ENCODE measurements at places on chromosomes 11 and 22. TPM values are rescaled to one million over a fixed set of nuclear protein-coding genes. Genes with fewer than 3 reads are reported as not detected.

Gene POTEH
- not detected for polyA plus RNA-seq

- DNase-seq: no peak
These were observed 66.9 kb downstream of the TNRC6B start for GRCh38 chr22:40244586-40244985.

- DNase-seq: no peak
These were observed 40.3 kb upstream of the OR5D13 start for GRCh38 chr11:55732936-55733335.

Gene VWA5A
- 16.6 TPM for polyA plus RNA-seq

- no peak for DNase-seq
These were observed 61.6 kb downstream of the LRP5 start for GRCh38 chr11:68373815-68374501.

DNA sequence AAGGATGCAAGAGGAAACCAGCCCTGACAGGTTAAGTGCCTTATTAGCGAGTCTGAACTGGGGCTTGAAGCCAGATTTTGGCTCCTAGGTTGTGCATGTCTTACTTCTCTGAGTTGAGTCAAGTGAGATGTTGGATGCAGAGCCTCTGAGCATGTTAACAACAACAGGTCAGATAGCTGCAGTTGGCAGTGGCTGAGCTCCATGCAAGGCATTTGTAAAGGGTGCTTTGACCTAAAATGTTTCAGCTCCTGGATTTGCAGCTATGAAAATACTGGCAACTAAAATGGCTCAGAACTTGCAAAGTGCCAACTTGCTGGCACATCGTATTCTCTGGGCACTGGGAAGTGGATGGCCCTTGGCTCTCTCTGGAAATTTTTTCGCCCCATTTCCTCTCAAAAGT lies 16.4 kb upstream of the CSRP3 start:
- DNase-seq: no peak

GRCh38 chr11:69848201-69848600 lies 29.0 kb upstream of the FGF3 start:
- no peak for DNase-seq

GRCh38 chr22:46108564-46109473 lies 41.5 kb upstream of the PPARA start:
- no peak for DNase-seq

DNA sequence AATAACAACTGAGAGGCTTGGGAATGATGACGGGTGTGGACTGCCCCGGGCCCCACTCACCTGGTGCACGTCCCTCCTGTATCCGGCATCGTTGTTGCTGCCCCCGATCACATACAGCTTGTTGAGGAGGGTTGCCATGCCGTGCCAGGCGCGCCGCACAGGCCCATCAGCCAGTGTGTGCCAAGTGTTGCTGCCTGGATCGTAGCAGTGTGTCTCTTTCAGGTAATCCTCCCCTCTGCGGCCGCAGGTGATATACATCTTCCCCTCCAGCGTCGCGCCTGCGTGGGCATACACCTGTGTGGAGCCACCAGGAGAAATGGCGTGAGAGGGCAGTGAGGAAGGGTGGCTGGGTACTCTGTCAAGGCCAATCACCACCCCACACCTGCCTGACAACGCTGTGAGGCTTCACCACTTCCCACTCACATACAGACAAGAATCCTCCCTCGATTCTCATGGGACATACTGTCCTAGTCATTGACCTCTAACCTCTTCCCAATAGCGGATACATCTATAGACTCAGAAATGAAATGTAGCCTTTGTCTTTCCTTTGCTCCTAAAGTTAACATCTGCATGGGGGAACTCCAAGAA lies 8.9 kb upstream of the SCARF2 start:
- no peak for DNase-seq

DNA sequence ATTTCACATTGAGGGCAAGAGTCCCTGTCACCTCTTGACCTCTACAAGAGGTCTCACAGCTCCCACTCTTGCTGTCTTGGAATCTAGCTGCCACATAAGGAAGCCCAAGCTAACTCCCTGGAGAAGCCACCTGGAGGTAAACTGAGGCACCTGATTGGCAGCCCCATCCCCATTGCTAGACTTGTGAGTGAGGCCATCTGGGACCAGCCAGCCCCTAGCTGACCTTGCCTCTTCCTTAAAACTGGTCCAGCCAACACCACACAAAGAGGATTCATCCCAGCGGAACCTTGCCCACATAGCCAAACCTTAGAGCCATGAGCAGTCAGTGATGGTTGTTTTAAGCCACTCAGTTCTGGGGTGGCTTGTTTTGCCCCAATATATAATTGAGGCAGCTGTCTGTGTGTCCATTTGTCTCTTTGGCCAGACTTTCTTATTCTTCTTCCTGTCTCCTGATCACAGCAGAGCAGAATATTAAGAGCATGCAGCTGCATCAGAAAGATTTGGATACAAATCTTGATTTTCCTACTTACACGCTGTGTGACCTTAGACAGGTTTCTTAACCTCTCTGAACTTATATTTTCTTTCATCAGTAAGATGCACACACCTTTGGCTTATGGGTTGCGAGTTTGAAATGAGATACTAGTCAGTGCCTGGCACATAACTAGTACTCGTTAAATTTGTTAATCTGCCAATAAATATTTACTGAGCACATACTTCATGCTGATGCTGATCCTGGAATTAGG lies 74.3 kb upstream of the TP53I11 start:
- DNase-seq: no peak

DNA sequence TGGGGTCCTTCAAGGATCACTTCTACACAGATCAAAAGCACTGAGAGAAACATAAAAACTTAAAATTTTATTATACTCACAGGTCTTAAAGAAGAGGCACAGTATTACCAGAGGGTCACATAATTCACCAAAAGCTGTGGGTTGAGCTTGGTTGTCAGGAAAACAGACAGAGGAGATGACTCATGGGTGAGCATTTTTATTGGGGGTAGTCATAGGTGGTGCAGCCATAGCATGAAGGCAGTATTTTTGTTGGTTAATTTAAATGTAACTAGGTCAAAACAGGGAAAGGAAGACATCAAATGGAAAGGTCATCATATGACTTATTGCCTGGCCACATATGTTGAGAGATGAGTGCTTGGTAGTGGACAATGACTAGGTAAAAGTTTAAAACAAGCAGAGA lies 24.2 kb downstream of the OR5B17 start:
- no peak for DNase-seq

- DNase-seq: no peak
These were observed 44.0 kb downstream of the FDX1 start for GRCh38 chr11:110473706-110474105.

Gene OR8I2
- not detected for polyA plus RNA-seq

- no peak for DNase-seq
These were observed 110.9 kb downstream of the GALNT18 start for GRCh38 chr11:11510939-11511338.

DNA sequence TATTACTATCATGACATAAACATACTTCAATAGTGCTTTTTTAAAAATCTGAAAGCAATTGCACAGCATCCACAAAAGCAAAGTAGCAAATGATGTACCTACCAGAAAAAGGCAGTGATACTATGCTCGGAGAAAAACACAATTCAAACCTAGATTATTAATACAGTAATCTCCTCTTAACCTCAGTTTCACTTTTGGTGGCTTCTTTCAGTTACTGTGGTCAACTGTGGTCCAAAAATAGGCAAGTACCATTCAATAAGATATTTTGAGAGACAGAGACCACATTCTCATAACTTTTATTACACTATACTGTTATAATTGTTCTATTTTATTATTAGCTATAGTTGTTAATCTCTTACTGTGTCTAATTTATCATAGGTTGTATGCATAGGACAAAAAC lies 20.8 kb downstream of the KCNA4 start:
- no peak for DNase-seq

Gene SLC7A4
- 1.8 TPM for polyA plus RNA-seq

DNA sequence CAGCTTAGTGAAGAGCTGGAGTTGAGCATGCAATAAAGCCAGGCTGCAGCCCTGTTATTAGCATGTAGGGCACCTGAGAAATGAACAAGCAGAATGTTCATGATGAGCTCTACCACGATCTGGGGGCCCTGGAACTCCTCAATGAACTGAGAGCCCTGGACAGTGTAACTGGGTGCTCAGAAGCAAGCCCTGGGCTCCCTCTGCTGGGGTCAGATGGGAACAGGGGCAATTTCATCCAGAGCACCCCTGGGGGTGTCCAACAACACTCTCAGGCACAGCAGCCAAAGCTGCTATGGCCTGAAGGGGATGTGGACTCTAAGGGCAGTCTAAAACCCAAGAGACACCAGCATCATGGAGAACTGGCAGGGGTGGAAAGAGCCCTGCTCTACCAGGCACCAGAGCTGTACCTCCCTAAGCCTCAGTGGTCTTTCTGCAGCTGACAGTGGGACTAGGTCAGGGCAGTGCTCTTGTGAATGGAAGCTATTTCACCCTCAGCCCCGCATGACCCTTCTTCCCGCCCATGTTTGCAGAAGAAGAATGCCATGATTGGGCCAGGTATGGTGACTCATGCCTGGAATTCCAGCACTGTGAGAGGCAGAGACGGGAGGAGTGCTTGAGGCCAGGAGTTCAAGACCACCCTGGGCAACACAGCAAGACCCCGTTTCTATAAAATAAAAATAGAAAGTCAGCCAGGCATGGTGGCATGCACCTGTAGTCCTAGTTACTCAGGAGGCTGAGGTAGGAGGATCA lies 28.9 kb downstream of the THOC5 start:
- DNase-seq: no peak

DNA sequence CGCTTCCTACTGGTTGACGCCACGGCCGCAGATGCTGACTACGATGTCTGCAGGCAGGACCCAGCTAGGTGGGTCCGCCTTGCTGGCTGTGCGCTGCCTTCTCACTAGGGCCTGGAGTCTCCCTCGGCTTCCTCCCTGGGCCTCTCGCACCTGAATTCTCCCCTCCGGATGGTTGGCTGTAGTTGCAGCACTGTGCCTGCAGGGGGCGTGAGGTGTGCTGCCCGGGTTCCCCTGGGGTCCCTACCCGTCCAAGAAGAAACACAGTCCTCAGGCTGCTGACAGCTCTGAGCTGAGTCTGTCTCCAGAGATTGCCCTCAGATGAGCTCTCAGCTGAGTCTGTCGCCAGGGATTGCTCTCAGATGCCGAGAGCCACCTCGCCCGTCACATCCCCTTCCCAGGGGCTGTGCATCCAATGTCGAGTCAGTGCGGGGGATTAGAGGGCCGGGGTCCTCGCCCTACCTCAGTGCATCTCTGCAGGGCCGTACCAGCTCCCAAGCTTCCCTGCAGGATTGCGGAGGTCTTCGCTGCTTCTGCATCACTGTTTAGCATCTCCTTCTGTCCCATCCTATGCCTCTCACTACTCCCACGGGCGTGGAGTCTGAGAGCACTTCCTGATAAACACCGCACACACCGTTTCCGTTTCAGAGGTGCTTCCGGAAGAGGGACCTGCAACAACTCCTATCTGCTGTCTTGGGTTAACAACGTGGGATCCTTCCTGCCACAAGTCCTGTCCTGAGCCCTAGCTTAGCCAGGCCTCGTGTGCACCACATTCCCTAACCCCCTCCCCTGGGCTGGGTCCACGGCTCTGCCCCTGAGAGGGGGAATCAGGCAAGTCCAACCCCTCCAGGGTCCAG lies 196.9 kb downstream of the CSNK2A3 start:
- DNase-seq: no peak

GRCh38 chr11:20600551-20600950 lies 1.1 kb downstream of the SLC6A5 start:
- DNase-seq: no peak

DNA sequence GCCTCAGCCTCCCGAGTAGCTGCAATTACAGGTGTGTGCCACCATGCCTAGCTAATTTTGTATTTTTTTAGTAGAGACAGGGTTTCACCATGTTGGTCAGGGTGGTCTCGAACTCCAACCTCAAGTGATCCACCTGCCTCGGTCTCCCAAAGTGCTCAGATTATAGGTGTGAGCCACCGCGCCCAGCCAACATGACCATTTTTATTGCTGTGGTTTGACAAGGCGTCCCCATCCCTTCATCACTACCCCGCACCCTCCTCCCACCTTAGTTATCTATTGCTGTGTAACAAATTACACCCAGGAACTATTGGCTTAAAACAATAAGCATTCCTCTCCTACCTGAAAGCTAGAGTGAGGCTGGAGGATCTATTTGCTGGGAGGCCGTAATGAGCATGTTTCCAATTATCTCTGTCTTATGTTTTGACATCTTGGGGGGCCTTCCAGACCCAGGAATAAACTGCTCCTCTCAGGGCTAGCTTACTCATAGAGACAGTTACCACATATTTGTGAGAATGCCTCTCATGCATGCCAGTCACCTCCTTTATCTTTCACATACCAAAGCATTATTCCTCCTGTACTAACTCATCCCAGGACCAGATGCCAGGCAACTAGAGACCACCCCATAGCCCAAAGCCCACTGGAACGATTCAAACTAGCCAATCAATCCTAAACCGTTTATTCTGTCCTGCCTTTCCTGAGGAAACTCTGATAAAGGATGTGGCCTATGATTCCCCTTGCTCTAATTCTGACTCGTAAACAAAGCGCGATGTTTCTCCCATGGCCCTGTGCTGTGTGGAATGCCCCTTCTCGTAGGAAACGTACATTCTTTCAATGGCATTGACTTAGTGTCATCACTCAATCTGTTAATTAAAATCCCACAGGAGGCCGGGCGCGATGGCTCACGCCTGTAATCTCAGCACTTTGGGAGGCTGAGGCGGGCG lies 19.4 kb downstream of the SNU13 start:
- no peak for DNase-seq

DNA sequence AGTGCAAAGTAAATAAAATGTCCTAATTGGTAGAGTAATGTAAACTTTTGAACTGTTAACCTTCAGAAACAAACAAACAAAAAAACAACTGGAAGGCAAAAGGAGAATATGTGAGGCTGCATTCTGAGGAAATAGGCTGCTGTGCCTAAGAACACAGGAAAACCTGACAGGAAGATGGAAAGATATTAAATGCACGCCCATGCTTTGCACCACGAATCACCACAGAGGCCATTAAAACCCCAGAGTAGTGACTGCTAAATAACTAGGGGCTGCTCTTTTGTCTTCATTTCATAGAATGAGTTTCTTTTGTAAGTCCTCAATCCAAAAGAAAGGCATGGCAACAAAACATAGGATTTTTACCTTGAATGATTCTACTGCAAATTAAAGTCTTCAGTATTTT lies 436.0 kb downstream of the RAB38 start:
- DNase-seq: no peak

DNA sequence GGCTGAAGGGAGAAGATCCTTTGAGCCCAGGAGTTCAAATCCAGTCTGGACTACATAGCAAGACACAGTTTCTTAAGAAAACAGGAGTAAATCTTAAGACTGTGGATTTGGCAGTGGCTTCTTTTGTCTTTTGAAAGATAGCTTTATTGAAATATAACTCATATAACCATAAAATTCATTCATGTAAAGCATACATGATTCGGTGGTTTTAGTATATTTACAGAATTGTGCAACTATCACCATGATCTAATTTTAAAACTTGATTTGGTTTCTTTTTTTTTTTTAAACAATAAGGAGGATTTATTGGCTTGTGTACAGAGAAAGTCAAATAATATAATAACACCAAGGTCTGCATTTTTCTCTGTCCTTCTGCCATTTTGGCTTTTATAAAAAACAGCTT lies 23.1 kb upstream of the PSMA1 start:
- DNase-seq: no peak

Data from left renal cortex interstitium (tissue), 4 donors.